RKO (cell line): ENCODE measurements at places on chromosomes 1 and 21.

DNA sequence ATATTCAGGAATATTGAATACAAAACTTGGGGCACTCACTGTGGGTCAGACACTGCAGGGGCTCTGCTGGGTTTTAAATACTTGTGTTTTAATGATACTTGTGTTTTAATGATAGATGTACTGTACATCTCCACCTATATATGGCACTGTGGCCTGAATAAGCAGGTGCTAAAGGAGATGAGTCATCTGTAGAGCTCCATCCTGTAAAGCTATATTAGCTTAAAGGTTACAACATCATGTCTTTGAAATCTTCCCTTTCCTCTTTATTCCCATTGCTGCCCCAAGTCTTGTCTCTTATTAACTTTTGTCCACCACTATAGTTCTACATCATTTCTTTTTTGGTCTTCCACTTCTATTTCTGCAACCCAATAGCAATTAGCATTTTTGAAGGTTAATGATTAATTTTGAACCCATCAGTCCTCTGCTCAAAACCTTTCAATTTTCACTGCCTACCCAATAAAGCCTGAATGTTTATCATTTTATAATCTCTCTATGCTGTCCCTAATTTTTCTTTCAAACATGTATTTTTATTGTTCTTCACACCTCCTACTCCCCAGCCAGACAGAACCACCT is 113.3 kb upstream of the PTGFR start:
- DNase-seq, result peak; percentile 15

DNA sequence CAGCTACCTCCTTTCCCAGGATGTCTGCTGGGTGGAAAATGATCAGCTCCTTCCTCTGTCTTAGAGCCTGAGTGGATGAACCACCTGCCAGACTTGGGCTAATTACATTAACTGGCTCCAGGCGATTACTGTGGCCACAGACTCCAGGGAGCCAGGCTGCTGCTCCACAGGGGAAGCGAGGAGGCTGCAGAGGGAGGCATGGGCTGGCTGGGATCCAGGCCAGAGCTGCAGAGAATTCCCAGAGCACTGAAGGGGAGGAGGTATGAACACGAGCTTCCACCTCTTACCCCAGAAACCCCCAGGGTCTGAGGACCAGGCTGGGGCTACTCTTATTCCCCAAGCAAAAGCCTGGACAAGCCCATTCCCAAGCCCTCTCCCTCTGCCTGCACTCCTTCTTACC is 136.0 kb upstream of the KLHDC7A start:
- no peak for DNase-seq

GRCh38 chr1:65668368-65668767 is 124.3 kb upstream of the PDE4B start:
- no peak for DNase-seq

DNA sequence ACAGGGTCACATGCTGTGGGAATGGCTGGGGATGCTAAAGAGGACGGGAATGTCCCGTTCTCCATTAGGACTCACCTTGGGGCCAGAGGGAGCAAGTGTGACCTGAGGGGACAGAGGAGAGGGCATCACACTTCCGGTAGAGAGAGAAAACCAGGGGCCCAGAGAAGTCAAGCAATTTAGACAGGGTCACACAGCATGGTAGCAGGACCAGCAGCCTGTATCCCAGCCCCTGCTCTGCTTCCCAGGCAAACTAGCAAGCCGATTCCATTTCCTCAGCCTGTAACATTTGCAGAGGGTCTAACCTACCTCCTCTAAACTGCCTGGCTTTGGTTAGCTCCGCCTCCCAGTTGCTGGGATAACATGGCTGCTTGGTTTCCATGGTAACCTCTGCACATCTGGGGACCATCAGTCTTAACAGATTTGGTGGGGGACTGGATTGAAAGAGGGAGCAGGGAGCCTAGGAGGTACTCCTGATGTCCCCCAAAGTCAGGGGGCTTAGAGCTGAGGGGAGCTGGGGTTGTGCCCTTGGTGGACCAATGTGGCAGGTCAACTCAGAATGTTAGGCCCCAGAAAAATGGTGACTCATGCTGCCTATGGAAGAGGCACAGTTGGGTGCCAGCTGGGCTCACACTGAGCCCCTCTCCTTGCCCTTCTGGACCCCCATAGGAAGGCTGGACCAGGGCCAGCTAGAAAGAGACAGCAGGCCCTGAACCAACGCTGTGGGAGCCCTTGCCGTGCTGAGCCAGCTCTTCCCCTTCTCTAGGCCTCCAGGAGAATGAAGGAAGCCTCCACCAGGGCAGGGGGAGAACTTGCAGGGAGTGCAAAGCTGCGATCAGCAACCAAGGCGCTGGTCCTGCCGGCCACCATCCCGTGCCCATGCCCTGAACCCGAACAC is 9.5 kb downstream of the COL16A1 start:
- no peak for DNase-seq

DNA sequence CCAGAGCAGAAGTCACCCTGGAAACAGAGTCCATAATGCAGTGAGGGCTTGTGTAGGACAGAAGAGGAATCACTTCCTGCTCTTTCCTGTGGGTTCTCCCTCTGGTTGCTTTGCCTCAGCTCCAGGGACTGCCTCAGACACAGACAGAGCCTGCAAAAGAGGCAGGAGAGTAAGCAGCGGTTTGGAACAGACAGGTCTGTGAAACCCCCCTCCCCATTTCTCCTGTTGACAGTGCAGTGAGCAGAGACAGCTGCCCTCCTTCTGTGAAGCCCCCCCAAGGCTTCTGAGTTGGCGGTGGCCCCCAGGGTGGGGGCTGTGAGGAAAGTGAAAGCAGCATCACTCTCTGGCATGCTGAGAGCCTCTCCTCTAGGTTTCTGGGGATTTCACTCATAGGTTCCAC is 53.0 kb downstream of the MAB21L3 start:
- DNase-seq, result no peak

DNA sequence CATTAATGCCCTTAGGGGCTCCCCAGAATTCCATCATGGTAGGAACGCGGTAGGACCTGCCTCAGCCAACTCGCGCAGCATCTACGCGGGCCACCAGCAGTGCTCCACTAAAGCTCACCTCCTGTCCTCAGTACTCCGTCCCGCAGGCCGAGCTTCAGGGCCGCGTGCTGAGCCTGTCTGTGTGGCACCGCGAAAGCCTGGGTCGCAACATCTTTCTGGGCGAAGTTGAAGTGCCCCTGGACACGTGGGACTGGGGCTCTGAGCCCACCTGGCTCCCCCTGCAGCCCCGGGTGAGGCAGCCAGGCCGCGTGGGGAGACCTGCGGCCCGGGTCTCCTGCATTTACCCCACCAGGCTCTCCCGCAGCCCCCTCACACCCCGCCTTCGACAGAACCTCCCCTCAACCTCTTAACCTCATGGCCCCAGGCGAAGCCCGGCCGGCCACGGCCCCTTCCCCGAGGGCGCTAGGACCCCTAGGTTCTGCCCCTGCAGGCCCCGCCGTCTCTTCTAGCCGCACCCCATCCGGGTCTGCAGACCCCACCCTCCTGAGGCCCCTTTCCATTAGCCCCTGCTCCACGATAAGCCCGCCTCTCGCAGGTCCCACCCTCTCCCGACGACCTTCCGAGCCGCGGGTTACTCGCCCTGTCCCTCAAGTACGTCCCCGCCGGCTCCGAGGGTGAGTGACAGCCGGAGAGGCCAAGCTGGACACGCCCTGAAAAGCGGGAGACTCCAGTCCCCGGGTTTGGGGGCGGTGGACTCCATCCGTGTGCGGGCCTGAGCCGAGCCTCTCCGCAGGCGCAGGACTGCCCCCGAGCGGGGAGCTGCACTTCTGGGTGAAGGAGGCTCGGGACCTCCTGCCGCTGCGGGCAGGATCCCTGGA is 9.1 kb downstream of the SYTL1 start:
- no peak for DNase-seq

- no peak for DNase-seq
Observed at GRCh38 chr21:43210454-43211071, 41.8 kb downstream of the CRYAA start.

GRCh38 chr1:53734650-53735211 is 4.2 kb downstream of the GLIS1 start:
- DNase-seq, result no peak

GRCh38 chr1:75134647-75135572 is 722 bp downstream of the LHX8 start:
- DNase-seq, result no peak

- DNase-seq, result no peak
Observed at GRCh38 chr1:62589321-62589720, 8.0 kb upstream of the ANGPTL3 start.

- no peak for DNase-seq
Observed at GRCh38 chr1:30600258-30600657, 123.1 kb downstream of the MATN1 start.

- DNase-seq, result no peak
Observed at GRCh38 chr1:118982821-118983557, 5.2 kb downstream of the TBX15 start.

GRCh38 chr21:35460441-35460840 is 411.3 kb upstream of the RUNX1 start:
- DNase-seq, result no peak

DNA sequence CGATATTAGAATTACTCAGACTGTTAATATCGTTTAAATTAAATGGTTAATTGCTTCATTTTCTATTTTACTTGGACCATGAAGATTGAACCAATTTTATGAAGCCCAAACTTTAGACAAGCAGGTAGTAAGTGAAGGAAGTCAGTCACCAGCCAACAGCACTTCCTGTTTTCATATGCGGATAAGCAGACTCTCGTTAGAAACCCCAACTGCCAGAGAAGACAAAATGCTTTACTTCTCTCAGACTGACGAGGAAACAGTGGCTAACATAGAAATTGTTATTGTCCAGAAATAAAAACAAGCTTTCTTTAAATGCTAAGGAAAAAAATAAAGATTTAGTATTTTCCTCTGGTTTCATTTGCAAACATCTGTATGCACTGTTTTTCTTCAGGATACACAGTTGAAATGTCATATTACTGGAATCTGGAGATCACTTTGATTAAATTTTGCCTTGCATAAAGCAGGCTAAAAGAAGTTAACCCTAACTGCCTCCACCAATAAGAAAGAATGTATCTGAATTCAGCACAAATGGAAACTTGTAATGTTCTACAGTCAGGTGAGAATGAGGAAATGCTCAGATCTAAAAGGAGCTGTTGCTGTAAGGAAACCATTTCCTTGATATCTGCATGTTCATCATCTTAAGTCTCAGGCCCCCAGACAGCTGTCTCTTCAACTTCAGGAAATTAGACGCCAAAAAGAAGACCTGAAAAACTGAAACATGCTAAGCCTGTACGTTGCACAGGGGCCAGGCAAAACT is 129.8 kb upstream of the SAMSN1 start:
- DNase-seq, result no peak

DNA sequence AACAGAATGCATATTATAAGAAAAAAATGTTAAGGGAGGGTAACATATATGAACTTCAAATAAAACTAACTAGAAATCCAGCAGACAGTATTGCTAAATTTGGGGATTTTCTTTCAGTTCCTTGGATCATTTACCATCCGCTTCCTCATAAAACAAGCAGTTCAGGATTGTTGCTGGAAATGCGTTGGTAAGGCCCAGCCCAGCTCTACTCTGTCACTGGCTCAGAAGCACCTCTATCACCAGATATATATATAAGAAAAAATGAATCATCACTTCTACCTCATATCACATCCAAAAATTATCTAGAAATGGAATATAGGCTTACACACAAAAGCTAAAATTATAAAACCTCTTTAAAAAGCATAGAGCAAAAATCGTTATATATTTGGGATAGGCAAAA is 28.2 kb upstream of the COG2 start:
- no peak for DNase-seq

GRCh38 chr1:14309984-14310383 is 288.5 kb upstream of the KAZN start:
- no peak for DNase-seq

DNA sequence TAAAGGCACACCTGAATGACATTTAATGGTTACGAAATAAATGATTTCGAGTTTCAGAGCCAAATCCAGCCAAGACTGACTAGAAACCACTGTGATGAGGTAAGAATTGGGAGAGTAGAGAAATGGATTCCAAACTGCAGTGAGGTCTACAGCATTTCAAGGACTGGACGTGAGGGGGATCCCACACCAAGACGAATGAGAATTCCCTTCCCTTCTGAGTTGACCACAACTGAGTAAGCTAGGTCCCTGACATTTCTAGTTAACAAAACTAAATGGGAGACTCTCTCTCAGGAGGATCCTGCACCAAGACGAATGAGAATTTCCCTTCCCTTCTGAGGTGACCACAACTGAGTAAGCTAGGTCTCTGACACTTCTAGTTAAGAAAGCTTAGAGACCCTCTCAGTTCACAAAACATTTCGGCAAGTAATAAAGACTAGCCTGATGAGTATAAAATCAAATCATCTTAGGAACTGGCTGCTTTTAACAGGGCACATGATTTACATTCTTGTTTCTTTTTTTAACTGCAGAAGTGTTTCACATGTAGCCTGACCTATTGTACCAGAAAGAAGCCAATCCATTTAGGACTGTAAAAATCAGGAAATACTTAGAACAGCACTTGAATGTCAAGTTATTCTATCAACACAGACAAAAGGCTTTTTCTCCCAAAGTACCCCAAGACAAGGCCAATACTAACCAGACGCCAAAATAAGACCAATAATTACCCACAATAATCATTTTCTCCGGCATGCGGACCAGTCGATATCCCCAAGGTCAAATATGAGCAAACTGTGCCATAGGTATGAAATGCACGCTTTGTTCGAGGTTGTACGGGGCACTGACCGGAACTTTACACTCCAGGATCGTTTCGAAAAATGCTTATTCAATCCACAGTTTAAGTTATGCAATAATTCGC is 1.4 kb upstream of the SPATA1 start:
- peak; percentile 74 for DNase-seq

DNA sequence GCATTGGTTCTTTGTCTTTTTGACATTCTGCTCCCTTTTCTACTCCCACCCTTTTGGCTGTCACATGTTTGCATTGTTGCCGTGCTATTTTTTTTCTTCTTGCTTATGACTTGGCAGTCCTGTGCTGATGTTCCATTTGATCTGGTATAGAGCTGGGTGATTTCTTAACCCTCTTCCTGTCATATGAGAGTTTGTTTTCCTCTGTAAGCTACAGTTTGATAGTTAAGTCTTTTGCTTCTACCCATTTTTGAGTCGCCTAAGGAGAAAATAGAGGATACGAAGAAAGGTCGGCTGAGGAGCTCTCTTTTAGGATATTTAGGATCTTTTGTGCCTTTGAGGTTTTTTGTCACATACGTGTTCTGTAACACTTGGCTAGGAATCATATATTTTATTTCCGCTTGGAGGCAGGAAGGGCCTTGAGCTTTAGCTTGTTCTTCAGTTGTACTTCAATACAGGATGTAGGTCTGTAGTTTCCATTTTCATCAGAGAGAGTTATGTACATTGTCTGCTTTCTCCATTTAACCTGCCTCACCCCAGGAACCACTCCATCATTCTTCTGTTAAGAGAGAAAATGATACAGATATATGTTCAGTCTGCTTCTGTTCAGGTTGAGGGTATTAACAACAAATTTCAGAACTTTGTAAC is 150.7 kb downstream of the BACH1 start:
- DNase-seq, result no peak
